Naive thymus-derived CD4-positive, alpha-beta T cell (primary cell): ENCODE measurements at places on chromosomes 4 and X. TPM values are rescaled to one million over a fixed set of nuclear protein-coding genes. Genes with fewer than 3 reads are reported as not detected.

The MAGT1 gene
- 36.8 TPM for total RNA-seq

The TIMM8A gene
- 13.4 and 13.6 TPM in 2 replicates for total RNA-seq

DNA sequence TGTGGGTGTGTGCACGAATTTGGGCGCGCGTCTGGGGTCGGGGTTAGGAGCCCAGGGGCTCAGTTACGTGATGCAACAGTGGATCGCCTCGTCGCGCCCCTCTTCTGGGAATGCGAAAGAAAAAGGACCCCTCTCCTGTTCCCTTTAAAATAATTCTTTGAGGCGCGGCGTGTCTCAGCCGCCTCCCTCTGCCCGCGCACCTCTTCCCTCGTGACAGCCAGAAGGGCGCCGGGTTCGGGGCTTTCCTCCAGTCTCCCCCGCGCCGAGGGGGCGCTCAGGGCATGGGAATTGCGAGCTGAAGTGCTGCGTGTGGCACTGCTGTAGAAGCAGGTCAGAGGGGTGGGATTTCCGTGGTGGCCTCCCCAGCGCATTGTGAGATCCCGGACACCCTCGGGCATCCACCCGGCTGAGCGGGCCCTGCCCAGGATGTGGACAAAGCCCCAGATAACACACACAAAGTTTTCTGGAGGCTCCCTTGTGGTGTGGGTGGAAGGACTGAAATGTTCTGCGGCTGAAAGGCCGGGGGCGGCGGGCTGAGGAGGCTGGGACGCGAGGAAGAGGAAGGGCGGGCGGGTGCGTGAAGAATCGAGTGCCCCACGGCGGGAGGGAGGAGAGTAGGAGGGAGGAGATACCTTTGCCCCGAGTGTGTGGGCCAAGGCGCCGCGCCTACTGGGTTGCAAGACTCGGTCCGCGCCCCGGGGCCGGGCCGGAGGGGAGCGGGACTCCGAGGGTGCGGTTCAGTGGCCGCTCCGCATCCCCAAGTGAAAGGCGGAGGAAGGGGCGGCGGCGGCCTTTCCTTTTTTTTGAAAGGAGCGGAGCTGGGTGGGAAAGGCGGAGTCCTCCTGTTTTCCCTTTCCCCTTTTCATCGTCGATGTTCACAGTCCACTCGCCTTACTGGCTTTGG is 752 bp downstream of the SEPTIN11 start:
- peak; percentile 12 for DNase-seq

DNA sequence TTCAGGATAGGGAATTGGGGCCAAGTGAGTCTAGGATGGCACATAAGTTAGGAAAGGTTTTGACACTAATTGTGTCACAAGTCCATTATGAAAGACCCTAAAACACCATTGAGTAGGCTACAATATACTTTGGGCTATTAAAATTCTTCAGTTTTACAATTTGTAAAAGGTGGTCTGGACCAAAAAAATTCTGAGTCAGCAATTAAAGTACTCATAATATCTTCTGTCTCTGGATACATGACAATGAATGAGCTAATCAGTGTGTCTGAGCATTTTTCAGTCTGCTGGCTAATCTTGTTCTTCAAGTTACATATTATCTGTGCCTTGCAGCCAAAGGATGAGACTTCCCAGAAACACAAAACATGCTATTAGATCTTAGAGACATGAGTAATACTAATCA is 14.3 kb downstream of the ARMCX1 start:
- no peak for DNase-seq

DNA sequence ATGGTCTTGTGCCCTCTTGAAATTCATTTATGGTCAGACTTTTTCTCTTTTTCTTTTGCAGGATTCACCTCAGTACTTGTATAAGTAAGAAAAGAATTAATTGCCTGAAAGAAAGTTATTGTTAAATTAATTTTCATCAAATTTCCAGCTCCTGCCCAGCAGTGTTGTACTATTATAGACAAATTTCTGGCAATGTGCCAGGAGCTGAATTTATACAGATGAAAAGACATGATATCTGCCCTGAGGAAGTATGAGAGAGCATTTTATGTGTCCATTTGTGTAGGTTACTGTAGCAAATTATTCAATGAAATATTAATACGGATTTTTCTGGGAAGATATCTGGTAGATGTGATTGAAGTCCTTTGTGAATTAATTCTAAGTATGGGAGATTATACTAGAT is 2371.5 kb upstream of the TENM3 start:
- DNase-seq = no peak

The LRCH2 gene
- not detected in 2 replicates for total RNA-seq

GRCh38 chr4:184815046-184815877 is 10.5 kb downstream of the ACSL1 start:
- no peak for DNase-seq

- no peak for DNase-seq
Measured at GRCh38 chr4:80255329-80256095, 11.0 kb upstream of the FGF5 start.
